Left hindlimb (tissue), 1 donor: ENCODE measurements at places on chromosomes 16 and 17.
A peak's percentile ranks its signal among the peaks of the same experiment; 100 is the strongest.

DNA sequence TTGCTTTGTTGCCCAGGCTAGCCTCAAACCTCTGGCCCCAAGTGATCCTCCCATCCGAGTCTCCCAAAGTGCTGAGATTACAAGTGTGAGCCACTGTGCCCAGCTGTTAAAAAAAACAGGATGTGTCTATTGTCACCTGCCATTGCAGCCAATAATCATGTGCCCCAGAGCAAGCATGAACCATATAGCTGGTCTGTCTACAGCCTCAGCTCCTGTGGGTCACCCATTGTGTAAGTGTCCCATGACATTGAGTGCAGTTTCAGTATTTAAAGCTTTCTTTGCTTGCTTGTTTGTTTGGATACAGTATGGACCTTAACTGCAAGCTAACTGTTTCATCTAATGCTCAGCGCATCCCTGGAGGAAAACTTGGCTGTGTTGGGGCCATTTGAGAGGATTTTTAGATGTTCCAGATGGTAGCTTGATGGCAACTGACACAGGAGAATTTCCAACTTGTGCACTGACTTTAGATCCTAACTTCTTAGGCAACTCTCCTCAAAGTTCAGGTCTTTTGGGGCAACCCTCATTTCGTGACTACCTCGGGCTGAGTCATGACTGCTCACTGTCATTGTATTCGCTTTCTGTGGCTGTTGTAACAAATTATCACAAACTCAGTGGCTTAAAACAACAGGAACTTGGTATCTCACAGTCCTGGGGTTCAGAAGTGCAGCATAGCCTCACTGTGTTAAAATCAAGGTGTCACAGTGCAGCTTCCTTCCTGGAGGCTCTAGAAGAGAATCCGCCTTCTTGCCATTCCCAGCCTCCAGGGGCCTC is 30.3 kb upstream of the ADORA2B start:
- DNase-seq = no peak

GRCh38 chr16:69412287-69412686 is 12.1 kb upstream of the CYB5B start:
- DNase-seq = no peak

DNA sequence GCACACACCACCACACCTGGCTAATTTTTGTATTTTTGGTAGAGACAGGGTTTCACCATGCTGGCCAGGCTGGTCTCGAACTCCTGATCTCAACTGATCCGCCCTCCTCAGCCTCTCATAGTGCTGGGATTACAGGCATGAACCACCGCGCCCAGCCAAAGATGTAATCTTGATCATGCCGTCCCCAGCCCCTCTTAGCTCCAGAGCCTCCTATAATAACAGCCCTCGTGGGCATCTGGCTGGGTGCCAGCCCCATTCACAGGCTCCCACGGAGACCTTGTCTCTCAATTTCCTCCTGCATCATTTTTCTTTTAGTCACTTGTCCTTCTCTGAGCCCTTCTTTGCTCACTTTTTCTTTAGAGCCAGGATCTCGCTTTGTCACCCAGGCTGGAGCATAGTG is 94.2 kb downstream of the KATNIP start:
- no peak for DNase-seq

DNA sequence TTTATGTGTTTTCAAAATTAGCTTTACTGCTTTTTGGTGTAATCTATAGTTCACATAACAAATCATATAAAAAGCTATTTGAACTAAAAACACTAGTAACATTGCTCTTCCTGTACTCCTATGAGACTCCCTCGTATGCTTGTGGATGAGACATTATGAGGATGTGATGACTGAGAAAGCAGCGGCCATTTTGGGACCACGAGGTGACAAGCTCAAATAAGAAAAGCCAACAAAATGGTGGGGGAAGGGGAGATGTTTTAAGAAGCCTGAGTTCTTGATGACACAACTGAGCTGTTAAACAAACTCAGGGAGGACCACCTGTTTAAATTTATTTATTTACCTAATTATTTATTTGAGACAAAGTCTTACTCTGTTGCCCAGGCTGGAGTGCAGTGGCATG is 4.5 kb downstream of the CCL18 start:
- no peak for DNase-seq

- no peak for DNase-seq
Observed at GRCh38 chr16:6035161-6035560, 937.6 kb upstream of the EEF2KMT start.

- DNase-seq = no peak
Observed at GRCh38 chr16:51440131-51440889, 289.2 kb upstream of the SALL1 start.

DNA sequence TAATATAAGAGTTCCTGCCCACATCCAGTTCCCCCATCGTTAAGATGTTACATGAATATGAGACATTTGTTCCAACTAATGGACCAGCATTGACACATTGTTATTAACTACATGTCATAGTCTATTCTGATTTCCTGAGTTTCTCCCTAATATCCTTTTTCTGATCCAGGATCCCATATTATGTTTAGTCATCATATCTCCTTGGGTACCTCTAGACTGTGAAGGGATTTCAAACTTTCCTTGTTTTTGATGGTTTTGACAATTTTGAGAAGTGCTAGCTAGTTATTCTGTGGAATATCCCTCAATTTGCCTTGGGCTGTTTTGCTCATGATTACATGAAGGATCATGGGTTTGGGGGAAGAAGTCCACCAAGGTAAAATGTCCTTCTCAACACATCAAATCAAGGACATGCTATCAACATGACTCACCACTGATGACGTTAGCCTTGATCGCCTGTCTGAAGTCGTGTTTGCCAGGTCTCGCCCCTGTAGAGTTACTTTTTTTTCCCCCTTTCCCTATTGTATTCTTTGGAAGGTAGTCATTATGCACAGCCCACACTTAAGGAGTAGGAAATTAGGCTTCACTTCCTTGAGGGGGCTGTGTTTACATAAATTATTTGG is 42.5 kb downstream of the CACNG3 start:
- no peak for DNase-seq

DNA sequence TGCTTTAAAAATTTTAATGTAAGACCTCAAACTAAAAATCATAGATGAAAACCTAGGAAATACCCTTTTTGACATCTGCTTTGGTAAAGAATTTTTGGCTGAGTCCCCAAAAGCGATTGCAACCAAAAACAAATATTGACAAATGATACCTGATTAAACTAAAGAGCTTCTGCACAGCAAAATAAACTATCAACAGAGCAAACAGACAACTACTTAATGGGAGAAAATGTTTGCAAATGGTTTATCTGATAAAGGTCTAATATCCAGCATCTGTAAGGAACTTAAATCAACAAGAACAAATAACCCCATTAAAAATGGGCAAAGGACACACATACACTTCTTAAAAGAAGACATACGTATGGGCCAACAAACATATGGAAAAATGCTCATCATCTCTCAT is 242.5 kb downstream of the BCAS3 start:
- no peak for DNase-seq

DNA sequence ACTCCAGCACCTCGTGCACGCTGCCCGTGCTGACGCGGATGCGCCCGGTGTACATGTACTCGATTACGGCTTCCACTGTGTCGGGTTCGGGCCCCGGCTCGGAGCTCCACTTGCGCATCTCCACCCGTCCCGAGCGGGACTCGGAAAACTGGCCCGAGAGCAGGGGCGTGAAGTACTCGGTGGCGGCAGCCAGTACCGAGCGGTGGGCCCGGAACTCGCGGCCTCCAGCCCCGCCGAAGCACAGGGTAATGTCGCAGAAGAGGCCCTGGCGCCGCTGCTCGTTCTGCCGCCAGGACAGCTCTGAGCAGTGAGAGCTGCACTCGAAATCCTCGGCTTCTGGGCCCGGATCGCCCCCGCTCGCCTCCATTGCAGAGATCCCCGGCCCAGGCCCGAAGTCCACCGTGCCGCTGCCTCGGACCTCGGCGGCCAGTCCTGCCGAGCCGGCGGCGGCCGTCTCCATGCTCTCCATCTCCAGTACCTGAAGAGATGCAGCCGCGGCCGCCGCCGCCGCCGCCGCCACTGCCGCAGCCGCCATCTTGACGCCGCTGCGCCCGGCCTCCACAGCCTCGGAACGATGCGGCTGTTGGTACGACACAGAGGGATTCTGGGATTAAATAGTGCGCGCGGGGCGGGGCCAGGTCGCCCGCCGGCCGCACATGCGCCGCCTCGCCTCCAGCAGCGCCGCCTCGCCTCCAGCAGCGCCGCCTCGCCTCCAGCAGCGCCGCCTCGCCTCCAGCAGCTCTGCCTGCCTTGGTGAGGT is at the start of gene KLHL11:
TSS of gene KLHL11 (minus strand) at position 588 of the 760 bp plus-strand sequence. CDS start at position 535, 53 bp downstream.
- peak; percentile 92 for DNase-seq

DNA sequence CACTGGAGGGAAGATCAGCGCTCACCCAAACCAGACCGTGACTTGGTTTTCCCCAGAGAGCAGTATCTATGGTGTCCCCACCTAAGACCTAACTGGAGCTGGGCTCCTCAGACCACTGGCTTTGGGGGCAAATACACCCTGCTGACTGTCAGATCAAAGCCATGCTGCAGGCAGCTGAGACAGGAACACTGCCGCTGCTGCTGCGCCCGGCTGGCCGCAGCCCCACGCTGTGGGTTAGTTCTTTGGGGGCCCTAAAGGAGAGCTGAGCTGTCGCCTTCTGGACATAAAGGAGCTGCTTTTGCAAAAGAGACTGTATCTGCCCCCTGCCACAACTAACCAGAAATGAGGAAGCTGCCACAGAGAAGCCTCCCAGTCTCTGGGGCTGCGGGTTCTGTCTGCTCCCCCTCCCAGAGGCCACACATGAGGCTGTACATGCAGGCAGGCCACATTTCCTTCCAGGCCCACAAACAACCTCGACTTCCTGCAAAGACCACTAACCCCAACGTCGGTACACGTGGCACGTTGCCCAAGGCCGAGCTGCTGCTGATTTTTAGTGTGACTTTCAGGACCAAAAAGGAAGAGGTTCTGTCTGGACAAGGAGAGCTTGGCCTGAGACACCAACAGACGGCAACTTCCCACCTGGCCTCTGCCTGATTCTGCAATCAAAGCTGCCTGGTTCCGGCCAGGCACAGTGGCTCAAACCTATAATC is 18.2 kb upstream of the ABR start:
- DNase-seq = peak; percentile 85

- DNase-seq = no peak
Observed at GRCh38 chr16:3282103-3282729, 1.1 kb upstream of the ZNF263 start.

DNA sequence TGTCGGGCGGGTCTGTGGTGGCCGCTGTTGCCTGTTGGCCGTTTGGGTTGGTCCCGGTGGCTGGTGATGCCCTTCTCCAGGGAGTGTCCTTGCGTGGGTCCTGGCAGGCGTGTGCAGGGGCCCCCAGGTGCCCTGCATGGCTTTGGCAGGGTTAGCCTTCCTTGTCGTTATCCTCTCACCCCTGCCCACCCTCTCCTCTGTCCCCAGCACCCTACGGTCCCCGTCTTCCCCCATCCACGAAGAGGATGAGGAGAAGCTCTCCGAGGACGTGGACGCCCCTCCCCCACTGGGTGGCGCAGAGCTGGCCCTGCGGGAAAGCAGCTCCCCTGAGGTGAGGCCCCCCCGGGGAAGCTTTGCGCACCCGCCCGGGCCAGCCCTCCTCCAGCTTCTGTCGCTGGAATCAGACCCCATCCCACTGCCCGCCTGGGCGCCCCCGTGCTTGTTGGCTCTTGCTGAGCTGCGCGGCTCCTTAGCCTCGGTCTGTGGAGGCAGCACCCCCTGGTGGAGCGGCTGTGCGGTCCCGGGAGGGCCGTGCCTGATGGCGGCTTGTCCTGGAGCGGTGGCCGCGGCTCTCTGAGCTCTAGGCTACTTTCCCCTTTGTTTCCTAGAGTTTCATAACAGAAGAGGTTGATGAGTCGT is 10.6 kb upstream of the NUDT16L1 start:
- DNase-seq = no peak

DNA sequence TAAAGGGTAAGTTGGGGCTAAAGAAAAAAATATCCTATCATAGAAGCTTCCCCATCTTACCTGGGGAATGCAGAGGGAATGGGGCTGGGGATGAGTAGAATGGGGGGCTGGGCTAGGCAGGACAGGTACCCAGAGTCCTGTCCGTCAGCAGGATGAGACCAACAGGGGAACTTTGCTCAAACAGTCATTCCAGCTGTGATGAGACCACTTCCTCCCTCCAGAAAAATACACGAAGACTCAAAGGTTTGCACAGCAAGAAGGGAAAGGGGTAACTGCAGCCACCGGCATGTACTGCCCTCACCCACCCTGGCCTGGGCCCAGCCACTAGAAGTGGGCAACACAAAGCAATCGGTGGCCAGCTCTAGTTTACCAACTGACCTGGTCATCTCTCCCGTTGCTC is 20.7 kb upstream of the SLC35B1 start:
- no peak for DNase-seq

- no peak for DNase-seq
Observed at GRCh38 chr16:84670063-84670462, 21.8 kb downstream of the KLHL36 start.

DNA sequence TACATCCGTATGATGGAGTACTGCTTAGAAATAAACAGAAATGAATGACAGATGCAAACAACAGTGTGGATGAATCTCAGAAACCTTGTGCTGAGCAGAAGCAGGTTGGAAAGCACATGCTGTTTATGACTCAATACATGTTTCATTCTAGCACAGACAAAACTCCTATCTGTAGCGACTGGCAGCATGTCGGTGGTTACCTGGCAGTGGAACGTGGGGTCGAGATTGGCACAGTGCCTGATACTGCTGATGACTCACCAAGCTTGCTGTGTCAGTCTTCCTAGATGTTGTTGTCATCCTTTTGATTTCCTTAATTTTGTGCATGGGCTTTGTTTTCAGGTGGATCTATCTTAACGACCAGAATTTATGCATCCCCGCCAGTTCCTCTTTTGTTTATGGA is 62.1 kb downstream of the GAN start:
- DNase-seq = no peak

GRCh38 chr17:76075364-76076145 is 974 bp downstream of the GALR2 start:
- DNase-seq = no peak

DNA sequence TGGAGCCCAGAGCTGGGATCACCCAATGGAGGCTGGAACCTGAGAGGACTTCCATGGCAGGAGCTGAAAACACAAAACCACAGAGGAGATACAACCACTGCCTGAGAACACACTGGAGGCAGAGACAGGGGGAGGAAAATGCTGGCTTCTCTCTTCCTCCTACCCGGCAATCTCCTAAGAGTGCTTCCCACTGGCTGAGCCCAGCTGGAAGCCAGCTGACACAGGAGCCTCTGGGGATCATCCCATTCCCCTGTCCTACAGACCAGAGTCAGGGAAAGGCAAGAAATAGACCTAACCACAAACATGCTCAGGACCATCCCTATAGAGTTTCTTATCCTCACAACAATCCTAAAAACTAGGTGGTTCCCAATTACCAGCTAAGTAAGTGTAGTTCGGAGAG is 112.4 kb upstream of the CDH5 start:
- peak; percentile 25 for DNase-seq
